Occipital lobe (tissue), 3 donors: ENCODE measurements at places on chromosomes 4 and X.

GRCh38 chrX:154363706-154364439, 10.6 kb downstream of the FLNA start:
- no peak for DNase-seq

DNA sequence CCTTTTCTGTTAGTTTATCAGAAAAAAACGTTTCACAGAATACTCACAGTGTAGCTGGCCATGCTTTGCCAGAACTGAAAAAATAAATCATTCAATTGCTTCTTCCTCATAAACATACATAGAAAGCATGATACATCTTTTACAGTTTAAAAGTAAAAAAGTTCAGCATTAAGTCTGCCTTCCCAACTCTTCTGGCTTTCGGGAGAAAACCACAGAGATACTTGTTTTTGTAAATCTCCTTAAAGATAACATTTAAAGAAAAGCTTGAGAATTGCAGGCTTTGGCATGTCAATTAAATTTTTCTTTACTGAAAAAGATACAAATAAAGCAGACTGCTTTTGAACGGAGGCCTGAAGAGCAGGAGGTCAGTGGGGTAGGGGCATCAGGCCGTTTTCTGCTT, 66.8 kb downstream of the SEC24D start:
- no peak for DNase-seq

DNA sequence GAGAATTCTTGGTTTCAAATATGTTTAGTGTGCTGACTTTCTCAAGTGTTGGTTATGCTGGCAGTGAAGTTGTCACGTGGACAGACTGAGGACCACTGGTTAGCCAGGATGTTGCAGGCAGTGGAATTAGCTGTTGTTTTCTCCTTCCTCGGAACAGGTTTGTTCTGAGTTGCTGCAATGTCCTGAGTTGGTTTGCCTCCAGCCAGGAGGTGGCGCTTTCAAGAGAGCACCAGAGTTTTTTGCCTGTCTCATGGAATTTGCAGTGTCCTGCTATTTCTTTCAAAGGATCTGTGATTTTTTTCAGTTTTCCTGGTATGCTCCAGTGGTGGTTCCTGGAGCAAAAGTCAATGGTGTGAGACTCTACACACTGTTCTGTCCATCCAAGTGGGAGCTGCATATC, 158.1 kb upstream of the CXorf66 start:
- DNase-seq = no peak

DNA sequence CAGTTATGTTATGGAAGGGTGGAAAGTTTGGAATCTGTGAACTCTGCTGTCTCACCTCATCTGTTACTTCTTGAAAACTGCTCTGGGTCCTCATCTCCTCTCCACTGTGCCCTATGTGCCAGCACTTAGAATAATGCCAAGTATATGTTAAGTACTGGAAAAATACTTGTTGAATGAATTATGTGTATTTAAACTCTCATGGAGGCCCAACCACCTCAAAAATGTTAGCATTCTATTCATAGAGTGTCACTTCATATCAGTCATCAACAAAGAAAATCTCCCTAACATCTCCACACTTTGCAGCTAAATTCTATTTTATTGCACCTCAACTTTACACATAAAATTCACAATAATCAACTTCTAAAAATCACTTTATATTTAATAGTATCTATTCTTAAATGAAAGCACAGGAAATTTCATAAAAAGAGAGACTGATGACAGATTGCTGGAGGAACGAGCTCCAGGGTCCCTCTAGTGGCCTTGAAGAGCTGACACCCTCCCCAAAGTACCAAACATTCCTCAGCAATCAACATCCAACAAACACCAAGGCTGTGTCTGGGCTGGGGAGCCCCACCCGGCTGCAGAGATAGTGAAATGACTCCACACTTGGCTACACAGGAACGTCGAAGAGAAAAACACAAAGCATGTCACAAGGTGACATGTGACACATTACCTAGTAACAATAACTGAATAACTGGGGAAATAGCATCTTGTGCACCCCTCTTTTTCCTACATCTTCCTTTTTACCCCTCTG, 45.8 kb downstream of the SLC39A8 start:
- DNase-seq = peak; percentile 7

GRCh38 chr4:184824081-184824775, 1.5 kb downstream of the ACSL1 start:
- no peak for DNase-seq

DNA sequence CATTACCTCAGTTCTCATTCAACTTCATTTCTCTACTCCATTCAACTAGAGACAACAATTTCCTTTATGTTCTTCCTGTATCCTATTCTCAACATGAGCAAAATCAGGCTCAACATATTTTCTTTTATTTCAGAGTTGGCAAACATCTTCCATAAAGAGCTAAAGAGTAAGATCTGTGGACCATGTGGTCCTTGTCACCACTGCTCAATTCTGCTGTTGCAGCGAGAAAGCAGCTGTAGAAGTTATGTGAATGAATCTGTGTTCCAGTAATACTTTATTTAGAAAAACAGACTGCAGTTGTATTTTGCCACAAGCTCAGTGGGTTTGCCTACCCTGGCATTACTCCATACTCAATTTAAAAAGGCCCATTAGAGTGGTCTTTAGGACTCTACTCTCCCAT, 2057.3 kb downstream of the ARAP2 start:
- DNase-seq = no peak

DNA sequence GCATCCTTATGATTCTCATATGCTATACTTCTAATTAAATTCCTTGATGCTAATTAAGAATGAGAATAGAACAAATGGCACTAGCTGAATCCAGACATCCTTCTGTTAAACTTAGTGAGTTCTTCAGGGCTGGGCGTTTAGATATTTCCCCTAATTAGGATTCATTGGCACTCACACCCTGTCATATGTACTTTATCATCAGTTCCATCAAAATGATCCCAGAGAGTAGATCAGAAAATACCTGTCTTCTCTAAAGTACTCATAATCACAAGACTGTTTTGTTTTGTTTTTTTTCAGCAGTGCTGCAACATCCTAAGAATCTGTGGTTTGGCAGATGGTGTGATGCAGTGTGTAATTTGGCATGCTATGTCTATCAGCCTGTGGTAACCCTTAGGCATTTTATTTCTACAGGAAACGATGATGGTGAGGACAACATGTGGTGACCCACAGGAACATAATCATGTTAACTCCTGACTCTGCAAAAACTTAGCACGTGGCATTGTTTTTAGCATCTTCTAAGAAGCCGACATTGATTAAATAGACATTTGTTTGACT, 2528.4 kb downstream of the ARAP2 start:
- DNase-seq = no peak

GRCh38 chr4:54386042-54386669, 157.1 kb downstream of the PDGFRA start:
- no peak for DNase-seq

DNA sequence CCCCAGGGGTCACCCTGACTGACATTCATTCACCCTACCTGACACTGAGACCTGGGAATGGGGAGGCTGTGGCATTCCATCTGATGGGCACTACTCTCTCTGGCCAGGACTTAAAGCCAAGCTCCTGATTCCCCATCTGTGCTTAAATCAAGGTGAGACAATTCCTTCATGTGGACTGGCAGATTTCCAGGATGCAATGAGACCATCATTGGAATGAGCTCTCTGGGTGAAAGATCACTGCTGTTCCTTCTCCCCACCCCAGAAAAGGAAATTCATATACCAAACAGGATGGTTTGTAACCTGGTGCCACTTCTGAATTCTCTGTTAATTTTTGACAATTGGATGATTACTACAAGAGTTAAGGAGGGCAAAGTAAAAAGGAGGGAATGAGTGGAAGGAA, 354.8 kb downstream of the MID1IP1 start:
- DNase-seq = no peak
